ENCODE measurements at places on chromosomes 5 and 9.

- no peak for DNase-seq
These were observed 7.9 kb downstream of the CMYA5 start for GRCh38 chr5:79697222-79698170.

DNA sequence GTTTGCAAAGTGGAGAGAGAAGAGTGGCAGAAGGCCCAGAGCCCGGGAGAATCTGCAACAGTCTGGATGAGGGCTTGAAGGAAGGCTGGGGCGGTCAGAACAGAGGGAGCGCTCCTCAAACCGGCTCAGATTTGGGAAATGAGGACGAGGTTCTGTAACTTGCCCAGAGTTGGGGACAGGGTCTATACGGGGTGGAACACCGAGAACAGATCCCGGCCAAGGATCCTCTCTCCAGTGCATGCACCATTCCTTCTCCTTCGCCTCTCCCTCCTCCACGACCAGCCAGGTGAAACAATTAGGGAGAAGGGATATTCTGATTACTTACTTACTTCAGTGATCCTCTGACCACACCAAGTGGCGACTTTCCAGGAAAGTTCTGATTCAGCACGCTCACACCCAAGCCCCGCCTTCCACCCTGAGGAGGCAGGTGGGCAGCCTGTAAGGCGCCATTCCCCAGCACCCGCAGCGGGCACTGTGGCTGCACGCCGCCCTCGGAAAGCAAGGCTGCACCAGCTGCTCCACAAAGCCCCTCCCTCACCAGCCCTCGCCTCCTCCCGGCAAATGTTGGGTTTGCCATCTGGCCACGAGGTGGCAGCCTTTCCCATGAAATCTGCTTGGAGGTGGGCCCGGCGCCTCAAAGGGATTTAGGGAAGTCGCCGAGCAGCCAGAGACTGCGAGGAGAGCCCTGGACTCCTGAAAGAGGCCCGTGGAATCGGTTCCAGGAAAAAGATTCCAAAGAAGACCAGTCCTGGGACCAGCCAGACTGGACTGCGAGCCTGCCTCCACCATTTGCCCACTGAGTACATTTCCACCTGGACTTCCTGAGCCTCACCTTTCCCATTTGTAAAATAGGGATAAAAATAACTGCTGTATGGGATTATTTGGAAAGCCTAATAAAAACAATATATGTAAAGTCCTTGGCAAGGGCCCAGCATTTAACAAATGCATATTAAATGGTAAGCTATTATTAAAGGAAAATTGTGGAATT is 22.2 kb upstream of the WWC1 start:
- peak; percentile 79 for DNase-seq

- DNase-seq = no peak
These were observed 23.0 kb upstream of the UBAC1 start for GRCh38 chr9:135984072-135984710.

GRCh38 chr9:92616199-92616641 is 53.7 kb downstream of the IPPK start:
- no peak for DNase-seq

- no peak for DNase-seq
These were observed 72.7 kb downstream of the KCNN2 start for GRCh38 chr5:114434396-114435219.
